ENCODE measurements at places on chromosomes 1 and 21. TPM values are rescaled to one million over a fixed set of nuclear protein-coding genes. Genes with fewer than 3 reads are reported as not detected.

GRCh38 chr1:4510276-4510691, 144.1 kb upstream of the AJAP1 start:
- H3K4me3 ChIP-seq = no peak overlapping the region
- DNase-seq = no peak
- no peaks in the 10 kb centered on the region for H3K27me3 ChIP-seq
- no peaks in the 10 kb centered on the region for H3K36me3 ChIP-seq

- no peak overlapping the region for H3K27ac ChIP-seq
- peaks cover 12% of the 10 kb centered on the region for H3K4me1 ChIP-seq
- DNase-seq = peak; percentile 7
- H3K36me3 ChIP-seq = no peaks in the 10 kb centered on the region
These were observed 2.4 kb upstream of the PARS2 start for GRCh38 chr1:54766726-54767125.

Gene CD84
- not detected for total RNA-seq

Gene EXO5
- 15.1 TPM for total RNA-seq

Gene HTR6
- not detected for total RNA-seq

Gene CRYAA
- not detected for total RNA-seq
